ENCODE measurements at places on chromosomes 3 and 15.

DNA sequence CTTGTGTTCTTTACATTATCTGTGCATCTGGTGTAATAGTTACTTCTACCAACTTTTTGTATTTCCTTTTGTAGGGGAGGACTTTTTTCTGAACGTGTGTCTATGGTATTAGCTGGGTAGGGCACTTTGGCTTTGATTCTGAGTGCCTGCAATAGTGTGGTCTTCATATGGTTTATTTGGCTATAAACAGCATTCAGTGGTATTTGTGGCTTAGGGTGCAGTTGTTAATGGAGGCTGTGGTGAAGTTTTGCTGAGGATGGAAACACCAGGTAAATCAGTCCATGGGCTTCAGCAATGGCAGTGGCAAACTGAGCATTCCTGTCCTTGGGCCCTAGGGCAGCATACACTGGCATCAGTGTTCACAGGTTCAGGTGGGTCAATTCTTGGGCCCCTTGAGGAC lies 230.6 kb upstream of the CTNNB1 start:
- no peak for DNase-seq

DNA sequence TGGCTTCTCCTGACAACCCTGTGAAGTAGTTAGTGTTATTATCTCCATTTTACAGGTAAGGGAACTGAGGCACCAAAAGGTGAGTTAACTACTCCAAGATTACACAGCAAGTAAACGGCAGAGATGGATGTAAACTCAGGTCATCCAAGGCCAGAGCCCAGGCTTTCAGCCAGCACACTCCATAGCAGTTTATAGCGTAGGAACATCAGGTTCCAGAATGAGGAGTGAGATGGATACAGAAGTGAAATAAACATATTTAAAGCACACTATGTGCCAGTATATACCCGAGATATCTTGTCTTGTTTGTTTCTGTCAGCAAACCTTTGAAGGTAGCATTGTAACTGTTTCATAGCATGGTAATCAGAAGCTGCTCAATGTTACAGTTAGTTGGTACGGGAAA lies 279.0 kb downstream of the OXSM start:
- no peak for DNase-seq

DNA sequence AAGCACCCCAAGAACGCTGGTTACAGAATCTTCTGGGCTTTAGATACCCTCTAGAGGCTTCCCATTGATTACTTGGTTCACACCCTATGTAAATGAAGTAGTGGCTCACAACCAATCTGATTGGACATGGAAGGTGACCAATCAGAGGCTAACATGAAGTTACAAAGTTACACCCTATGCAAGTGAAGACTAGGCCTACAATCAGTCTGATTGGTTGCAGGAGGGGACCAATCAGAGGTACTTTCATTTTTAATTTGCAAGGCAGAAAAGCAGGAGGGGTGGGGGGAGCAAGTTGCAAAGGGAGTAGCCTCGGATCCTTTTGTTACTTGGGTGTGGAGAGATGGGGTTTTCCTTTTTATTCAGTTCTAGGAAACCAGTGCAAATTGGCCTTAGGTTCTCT lies 11.1 kb upstream of the RTP2 start:
- no peak for DNase-seq

- DNase-seq = no peak
These were observed 7.9 kb downstream of the EPB42 start for GRCh38 chr15:43212951-43213350.

GRCh38 chr3:177724020-177724638 lies 526.8 kb upstream of the TBL1XR1 start:
- peak; percentile 47 for DNase-seq

GRCh38 chr15:89825271-89825940 lies 10.8 kb upstream of the ANPEP start:
- DNase-seq = peak; percentile 92

- no peak for DNase-seq
These were observed 218.3 kb downstream of the TUSC7 start for GRCh38 chr3:116927918-116928317.

DNA sequence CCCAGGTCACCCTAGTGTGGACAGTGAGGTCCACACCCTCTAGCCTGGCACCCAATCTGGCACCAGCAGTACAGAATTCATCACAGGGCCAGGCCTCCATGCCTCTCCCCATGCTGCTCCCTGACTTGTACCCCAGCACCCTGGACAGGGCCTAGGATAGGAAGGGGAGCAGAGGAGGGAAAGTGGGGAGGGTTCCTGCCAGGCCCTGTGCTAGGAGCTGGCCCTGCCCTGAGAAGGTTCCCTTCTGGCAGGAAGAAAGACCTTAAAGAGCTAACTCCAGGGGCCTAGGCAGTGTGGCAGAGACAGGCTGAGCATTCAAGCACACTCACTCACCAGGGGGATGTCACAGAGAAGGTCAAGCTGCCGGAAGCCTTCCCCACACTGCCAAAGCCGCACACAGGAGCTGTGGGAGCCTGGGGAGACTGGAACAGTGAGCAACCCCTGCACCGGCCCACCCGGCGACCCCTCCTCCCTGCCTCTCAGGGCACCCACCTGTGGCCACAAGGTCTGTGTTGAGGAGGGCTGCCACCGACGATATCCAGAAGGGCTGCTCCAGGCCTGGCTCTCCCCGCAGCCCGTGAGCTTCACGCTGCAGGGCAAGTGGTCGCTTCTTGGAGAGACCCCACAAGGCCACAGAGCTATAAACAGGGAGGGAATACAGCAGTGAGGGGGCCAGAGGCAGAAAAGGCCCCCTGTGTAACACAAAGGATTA lies 7.4 kb downstream of the RRP9 start:
- DNase-seq = no peak

DNA sequence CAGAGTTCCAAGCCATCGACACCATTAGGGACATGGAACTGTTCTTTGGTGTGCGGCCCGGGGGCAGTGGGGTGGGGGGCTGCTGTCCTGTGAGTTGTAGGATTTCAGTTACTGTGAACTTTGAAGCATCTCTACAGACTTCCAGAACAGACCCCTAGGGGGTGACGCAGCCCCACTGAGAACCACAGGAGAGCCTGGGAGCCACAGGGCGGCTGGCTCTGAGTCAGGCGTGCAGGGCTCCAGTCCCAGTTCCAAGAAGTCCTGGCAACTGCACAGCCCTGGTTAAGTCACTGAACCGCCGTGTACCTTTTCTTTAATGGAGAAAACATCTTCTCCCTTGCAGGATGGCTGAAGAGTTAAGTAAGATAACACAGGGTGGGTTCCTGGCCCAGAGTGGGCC lies 23.5 kb upstream of the LRTM1 start:
- peak; percentile 64 for DNase-seq

DNA sequence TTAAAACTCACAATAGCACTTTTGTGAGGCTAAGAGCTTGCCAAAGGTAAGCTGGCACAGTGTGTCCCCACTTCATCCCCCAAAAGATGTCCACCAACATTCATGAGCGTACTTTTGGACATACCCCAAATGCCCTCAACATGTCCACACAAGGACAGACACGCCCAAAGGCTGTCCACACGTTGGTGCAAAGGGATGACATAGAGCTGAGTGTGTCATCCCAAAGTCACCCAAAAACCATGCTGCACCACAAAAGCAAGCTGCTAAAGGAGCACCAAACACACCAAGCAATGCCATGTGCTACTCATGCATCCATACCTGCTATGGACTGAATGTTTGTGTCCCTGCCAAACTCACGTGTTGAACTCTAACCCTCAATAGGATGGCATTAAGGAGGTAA lies 57.9 kb downstream of the KLF13 start:
- no peak for DNase-seq

DNA sequence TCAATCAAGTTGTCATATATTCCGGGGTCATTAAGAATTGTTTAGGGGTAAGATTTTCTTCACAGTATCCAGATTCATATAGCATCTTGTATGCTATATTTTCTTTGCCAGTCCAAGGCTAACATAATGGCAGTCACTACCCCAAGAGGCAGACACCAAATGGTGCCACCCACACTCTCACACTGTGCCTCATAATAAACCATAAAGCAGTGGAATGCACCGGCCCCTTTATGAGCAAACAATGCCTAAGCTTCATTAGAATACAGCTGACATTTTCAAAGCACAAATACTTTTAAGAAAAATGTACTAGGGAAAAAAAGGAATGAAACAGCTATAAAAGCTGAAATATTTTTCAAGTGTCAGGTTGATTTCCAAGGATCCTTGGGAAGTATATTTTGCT lies 121.6 kb downstream of the TFDP2 start:
- DNase-seq = peak; percentile 56

- peak; percentile 71 for DNase-seq
These were observed 1.6 kb upstream of the CHST13 start for GRCh38 chr3:126522363-126522788.
